ENCODE measurements at places on chromosomes 3 and 15.

- DNase-seq: no peak
Measured at GRCh38 chr3:46942481-46943236, 33.9 kb downstream of the CCDC12 start.

DNA sequence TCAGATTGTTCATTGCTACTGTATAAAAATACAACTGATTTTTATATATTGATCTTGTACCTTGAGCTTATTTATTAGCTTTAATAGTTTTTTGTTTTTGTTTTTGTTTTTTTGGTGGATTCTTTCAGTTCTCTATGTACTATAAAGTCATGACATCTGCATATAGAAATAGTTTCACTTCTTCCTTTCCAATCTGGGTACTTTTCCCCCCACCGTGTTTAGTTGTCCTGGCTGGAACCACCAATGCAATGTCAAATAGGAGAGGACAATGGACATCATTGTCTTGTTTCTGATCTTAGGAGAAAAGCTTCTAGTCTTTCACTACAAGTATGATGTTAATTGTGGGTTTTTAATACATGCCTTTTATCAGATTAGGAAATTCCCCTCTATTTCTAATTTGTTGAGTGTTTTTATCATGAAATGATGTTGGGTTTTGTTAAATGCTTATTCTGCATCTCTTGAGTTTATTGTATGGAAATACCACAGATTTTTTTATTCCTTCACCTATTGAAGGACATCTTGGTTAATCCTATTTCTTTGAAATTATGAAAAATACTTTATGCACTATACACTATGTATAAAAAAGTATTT, 2.8 kb upstream of the XCR1 start:
- DNase-seq: no peak

- no peak for DNase-seq
Measured at GRCh38 chr3:181987736-181988135, 276.0 kb downstream of the SOX2 start.

- no peak for DNase-seq
Measured at GRCh38 chr3:152623286-152623911, 211.5 kb upstream of the P2RY1 start.

- no peak for DNase-seq
Measured at GRCh38 chr15:35279811-35280210, 194.7 kb upstream of the NANOGP8 start.

DNA sequence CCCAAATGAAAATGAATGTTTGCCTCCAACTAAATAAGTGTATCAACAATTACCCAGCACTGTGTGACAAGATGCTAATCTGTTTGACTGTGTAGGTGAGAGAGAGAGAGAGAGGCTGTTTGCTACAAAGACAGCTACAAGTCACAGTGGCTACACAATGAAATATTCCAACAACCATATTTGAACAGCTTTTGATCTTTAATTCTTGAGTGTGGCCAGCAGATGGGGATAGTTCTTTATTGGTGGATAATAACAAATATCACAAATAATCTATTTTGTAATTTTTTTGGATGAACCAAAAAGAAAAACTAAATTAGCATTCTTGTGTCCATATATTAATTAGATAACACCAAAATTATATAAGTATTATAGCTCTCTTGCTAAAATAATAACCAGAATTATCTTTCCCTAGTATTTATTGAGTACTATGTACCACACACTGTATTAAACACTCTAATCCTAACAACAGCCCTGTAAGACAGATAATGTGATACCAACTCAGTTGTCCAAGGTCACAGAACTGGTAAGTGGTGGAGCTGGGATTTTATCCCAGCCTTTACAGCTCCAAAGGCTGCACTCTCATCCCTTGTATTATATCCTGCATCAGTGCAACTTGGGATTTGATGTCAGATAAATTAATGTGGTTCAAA, 61.9 kb upstream of the C3orf80 start:
- peak; percentile 26 for DNase-seq

GRCh38 chr3:129738172-129738571, 131.7 kb upstream of the PLXND1 start:
- DNase-seq: no peak

DNA sequence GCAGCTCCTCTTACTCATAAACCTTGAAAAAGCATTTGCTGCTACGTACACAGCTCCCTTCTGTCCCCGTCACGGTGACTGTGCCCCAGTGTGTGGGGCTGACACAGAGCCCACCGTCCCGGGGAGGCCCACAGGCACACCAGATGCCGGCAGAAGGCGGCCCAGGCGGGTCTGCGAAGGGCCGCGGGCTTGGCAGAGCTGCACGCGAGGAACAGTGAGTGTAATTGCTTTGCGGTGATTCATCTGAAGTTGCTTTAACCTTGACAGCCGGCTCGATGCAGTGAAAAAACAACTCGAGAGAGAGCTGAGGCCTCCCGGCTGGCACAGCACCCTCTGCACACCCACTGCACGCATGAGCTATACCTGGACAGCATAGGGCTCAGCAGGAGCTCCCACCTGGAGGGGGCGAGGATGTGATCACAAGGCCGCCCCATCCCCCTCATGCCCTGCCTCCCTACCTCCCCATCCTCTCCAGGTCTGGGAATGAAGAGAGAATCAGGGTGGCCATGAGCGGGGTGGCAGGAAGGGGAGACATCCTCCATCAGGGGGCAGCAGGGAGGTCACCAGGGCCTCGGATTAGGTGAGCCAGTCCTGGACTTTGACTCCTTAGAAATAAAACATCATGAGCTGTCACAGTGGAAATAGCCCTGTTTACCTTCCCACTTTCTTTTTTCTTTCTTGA, 172.7 kb downstream of the MEGF11 start:
- DNase-seq: peak; percentile 40

GRCh38 chr3:149770246-149770645, 18.0 kb upstream of the COMMD2 start:
- DNase-seq: no peak

- no peak for DNase-seq
Measured at GRCh38 chr15:29476503-29477080, 207.0 kb upstream of the NSMCE3 start.

DNA sequence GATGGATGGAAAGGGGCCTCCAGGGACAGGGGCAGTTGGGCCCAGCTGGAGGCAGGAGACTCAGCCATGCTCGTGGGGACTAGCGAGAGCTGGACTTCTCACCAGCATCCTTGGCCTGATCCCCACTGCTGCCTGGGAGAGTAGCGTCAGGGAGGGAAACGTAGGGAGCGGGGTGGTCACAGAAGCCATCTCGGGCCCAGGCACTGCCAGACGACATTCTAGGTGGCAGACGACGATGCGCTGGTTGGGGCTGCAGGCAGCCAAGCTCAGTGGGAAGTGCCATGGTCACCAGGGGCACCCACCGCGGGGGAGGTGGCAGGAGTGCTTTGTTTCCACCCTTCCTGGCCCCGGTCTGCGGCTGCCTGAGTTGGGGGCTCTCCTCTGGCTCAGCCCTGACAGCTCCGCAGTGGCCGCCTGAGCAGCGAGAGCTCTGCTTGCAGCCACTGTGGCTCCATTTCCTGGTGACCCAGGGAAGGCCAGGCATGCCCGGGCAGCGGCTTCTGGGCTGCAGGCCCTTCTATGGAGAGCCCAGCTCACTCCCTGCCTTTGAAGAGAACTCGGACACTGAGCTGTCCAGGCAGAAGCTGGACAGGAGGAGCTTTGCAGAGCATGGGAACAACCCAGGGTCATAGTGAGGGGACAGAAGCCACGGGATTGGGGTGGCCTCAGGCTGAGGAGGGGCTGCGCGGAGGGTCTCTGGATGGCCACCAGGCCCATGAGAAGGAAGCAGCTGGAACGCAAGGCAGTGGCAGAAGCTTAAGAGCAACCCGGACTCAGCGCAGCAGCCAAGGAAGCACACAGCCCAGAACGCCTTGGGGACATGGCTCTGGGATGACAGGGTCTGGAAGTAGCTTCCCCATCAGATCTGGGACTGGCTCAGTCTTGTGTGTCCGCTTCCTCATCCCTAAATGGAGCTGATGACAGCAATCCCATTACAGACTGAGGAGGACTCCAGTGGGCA, 30.8 kb downstream of the KLHL25 start:
- no peak for DNase-seq

DNA sequence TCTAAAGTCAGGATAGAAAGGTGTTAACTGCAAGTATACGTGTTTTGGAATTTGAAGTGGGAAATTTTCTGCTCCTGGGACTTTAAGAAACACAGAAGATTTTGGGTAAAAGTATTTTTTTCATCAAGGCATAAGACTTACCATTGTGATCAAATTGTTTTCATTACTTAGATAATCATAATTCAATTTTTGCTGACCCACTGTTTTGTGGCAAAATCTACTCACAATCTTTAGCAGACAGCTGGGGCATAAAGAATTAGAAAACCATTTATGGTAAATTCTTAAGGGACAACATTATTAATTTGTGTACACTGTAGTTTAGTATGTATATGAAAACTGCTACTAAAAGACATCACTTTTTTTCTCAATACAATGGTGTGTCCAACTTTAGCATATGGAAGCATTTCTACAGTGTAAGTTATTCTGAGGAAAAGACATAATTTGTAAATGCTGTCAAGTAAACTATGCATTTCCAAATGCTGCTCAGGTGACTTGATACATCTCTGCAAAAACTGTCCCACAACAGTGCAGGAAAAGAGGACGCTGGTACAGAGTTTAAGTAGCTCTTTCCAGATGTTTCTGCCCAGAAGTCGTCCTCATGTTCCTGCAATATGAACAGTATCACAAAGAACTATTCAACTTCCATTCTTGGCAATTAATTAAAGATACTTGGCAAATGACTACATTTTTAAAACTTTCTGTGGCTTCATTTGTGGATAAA, 52.3 kb downstream of the THSD4 start:
- DNase-seq: no peak

- no peak for DNase-seq
Measured at GRCh38 chr3:42656680-42657610, 3.4 kb downstream of the ZBTB47 start.

DNA sequence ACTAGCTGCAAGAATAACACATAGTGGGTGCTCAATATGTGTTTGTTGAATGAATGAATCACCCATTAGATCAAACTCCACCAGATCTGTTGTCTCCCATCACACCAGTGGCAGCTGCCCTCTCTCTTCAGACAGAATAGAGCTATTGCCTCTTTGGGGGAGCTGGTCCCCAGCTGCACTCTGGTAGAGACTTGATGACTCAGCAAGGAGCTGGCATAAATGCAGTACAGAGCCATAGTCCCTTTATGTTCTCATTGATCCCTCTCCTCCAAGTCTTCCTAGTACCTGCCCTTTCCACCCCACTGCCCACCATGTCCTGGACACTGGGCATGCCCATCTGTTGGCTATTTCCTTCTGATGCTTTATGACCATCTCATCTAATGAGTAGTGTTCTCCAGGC, 361.9 kb downstream of the LRTM1 start:
- no peak for DNase-seq

GRCh38 chr15:30922480-30923311, 19.0 kb downstream of the FAN1 start:
- DNase-seq: no peak

- DNase-seq: no peak
Measured at GRCh38 chr15:57596978-57597377, 5.3 kb downstream of the MYZAP start.

DNA sequence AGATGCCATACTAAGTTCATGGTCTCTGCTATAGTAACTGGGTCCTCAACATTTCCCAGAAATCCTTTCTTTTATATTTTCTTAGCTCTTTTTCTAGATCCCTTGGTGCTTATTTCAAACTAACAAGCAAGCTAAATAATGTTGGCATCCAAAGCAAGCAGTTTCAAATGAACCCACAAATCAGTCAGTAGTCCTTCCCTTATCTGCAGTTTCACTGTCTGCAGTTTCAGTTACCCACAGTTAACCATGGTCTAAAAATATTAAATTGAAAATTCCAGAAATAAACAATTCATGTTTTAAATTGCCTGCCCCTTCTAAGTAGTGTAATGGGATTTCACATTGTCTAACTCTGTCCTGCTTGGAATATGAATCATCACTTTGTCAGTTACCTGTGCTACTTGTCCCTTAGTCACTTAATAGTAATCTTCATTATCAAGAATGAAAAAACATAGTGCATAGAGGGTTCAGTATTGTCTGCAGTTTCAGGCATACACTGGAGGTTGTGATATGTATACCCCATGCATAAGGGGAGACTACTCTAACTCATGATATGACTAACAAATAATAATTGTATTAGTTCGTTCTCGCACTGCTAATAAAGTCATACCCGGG, 633.7 kb downstream of the MECOM start:
- no peak for DNase-seq

DNA sequence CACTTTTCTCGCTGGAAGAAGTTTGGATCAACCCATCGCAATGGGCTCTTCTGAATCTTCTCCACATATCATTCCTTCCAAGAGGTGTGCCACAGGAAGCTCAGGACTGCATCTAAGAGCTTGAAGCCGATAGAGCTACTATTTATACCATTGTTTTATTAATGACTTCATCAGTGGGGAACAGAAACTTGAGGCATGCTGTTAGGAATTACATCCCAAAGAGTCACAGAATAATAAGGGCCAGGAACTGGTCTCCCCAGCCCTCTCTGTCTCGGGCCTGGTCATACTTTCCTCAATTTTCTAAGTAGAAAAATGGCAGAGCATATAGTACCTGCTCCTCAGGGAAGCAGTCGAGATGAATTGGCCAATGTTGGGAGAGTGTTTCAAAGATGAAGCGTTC, 16.9 kb upstream of the C15orf61 start:
- no peak for DNase-seq

GRCh38 chr3:147881933-147882332, 472.8 kb downstream of the ZIC1 start:
- no peak for DNase-seq

GRCh38 chr3:46946416-46946815, 30.1 kb downstream of the CCDC12 start:
- no peak for DNase-seq

DNA sequence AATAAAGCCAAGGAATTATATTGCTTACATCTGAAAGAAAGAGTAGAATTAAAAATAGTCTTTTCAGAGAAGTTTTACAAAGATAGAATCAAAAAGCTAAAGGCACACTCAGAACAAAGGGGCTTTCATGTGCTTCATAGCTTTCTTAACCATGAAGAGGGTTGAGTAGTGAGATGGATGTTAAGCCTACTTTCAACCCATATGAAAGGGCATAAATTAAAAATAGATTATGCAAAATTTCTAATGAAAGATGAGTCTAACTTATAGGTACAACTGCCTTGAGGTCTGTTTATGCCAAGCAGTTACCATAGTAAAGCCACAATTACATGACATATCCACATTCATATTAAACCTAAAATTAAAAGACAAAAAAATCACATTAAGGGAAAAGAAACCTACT, 223.3 kb upstream of the ARHGEF26 start:
- no peak for DNase-seq

GRCh38 chr15:63426552-63426951, 44.9 kb upstream of the CA12 start:
- DNase-seq: no peak

DNA sequence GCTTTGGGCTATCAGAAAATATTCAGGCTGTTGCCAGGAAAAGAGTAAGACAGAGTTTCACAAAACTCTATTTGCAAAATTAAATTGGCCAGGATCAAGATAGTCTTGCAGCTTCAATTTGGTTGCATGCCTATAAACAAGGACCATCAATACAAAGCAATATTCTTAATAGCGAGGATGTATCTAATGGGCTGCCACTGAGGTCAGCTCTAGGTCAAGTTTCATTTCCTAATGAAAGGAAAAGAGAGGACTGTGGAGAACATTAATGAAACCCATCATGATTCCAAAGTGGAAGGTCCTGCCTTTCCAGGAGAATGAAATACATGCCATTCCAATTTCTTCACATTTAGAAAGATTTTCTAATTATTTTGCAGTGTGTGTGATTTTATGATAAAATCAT, 273.5 kb downstream of the AGBL1 start:
- DNase-seq: no peak
